GF-D8 (cell line): ENCODE measurements at places on chromosomes 11 and 22.

GRCh38 chr11:47786373-47786772 lies 19.2 kb upstream of the FNBP4 start:
- DNase-seq, result no peak

- no peak for DNase-seq
Observed at GRCh38 chr22:30605449-30606110, 1.4 kb upstream of the TCN2 start.

DNA sequence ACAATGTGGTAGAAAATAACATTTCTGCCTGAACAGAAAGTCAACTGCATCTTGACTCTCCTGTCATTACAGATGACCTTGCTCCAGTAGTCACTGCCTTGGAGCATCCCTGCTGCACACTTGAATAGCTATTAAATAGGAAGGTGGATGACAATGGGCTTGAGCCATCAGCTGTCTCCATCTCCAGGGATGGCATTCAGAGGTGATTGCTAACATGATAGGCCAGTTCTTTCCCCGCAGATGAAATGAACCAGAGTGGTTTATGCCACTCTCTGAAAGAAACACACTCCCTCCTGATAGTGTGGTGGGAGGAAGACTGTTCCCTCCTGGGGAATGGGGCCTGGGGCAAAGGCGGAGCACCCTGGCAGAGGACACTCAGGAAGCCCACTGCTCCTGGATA lies 57.1 kb upstream of the OLFML1 start:
- no peak for DNase-seq

DNA sequence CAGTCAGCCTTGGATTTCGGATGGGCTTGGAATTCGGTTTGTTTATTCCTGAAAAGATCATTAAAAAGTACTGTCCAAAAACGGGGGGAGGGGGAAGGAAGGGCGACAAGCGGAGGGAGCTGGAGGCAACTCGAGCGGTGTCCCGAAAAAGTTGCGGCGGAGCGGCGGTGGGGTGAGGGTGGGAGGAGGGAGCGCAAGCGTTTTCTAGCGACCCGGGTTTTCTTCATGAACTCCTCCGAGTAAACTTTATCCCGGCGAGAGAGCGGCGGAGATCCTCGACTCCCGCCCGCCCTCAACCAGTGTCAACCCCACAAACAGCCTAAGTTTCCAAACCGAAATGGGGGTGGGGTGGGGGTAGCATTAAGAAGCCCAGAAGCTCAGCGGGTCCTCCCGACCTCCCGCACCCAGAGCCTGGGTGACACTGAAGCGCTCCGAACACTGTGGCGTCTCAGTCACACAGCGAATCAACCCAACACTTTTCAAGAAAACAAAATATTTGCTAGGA lies 133.0 kb upstream of the C11orf58 start:
- DNase-seq, result no peak

GRCh38 chr11:128618603-128619002 lies 31.2 kb upstream of the ETS1 start:
- DNase-seq, result no peak

GRCh38 chr11:12122083-12122482 lies 11.7 kb downstream of the MICAL2 start:
- no peak for DNase-seq
